ENCODE measurements at places on chromosomes 6 and 20.

GRCh38 chr6:150119173-150119572 is 23.7 kb upstream of the PPP1R14C start:
- no peak for DNase-seq

DNA sequence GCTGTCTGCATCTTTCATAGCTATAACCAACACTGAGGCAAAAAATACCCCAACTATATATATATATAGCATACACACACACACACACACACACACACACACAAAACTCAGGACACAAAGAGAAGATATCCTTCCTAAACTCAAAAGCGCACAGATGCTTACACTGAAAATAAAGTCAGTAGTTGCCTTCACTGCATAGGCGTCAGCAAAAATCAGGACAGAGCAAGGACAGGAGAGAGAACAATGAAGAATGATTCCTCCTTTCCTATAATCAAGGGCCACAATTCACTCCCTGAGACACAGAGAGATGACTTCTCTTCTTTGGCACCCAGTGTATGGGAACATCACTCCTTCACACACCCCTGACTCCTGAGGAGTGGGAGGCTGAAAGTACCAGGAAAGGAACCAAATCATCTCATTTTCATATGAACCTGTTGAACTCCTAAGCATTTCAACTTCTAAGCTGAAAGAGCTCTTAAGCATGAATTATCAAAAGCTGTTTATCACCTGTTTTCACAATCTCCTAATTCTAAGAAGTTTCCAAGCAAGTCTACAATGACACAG is 141.4 kb downstream of the HIVEP2 start:
- no peak for DNase-seq

DNA sequence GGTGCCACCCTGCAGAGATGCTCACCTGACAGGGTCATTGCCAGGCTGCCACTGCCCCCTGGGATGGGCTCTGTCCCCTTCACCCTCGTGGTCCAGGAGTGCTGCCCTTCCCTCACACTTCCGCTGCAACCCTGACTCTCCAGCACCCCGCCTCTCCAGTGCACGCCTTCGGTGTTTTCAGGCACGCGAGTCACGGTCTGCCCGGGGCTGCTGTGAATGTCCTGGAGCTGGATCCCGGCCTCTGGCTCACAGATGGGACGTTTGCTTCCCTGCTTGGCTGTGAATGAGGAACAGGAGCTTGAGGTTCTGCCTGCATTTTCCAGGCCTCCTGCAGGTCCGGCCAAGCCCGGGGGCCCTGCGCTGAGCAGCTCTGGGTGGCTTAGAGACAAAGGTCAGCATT is 343.4 kb downstream of the SMOC2 start:
- no peak for DNase-seq

GRCh38 chr6:3398755-3399696 is 57.8 kb downstream of the SLC22A23 start:
- no peak for DNase-seq

GRCh38 chr20:43205699-43206098 is 16.0 kb upstream of the PTPRT start:
- DNase-seq = no peak

DNA sequence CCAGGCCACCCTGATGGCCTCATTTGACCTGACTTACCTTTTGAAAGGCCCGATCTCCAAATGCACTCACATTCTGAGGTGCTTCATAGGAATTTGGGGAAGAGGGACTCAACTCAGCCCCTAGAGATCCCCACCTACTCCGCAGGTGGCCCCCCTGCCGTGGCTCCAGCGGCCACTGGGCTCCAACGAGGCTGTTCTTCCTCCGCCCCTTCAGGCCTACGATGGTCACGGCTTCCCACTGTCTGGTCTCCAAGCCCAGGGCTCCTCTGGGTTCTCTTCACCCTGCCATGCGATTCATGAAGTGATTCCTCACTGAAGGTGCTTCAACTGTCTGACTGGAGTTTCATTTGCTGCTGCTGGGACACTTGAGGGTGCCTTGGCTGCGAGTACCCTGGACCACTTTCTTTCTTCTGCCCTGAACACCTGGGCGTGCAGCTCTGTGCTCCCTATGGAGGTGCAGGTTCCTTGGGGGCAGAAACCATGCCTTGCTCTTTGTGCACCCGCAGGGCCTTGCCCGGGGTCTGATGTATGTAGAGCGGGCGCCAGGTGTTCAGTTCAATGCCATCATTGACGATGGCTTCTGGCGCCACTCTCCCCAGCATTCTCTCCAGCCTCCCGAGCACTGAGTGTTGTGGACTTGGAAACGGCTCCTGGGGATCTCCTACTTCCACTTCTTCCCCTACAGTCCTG is 10.0 kb upstream of the DUSP22 start:
- no peak for DNase-seq

DNA sequence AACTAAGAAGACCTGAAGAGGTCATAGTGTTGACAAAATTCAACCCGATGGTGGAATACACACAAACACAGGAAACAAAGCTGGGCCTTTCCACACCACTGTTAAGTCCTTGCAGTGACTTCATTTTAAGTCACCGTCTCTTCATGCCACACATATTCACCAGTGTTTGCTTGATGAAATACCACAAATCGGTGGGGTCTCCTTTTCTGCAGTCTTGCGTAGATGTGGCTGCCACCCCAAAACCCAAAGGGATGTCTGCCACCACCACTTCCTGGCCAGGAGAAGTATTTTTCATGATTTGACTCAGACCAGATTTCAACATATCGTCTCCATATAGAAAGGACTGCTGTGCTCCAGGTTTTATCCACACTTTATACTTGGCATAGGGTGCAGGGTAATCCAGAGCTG is 11.0 kb upstream of the COL10A1 start:
- DNase-seq = no peak

GRCh38 chr20:16707674-16708073 is 22.2 kb upstream of the SNRPB2 start:
- DNase-seq = no peak

DNA sequence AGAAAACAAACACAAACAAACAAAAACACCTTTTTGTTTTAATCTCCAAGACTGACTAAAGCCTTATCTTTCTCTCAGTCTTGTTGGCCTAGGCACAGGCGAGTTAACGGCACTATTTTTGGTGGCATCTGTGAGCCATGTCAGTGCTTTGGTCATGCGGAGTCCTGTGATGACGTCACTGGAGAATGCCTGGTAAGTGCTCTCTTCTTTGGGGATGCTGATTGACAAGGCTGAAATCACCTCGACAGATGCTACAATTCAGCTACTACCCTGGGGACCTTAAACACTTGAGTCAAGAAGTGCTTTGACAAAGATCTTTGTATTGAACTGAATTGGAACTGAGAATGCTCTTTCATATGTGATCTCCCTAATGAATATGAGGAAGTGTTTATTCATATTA is 384.1 kb downstream of the LAMA2 start:
- DNase-seq = no peak

GRCh38 chr6:25578538-25578937 is 73.5 kb upstream of the SCGN start:
- DNase-seq = no peak

DNA sequence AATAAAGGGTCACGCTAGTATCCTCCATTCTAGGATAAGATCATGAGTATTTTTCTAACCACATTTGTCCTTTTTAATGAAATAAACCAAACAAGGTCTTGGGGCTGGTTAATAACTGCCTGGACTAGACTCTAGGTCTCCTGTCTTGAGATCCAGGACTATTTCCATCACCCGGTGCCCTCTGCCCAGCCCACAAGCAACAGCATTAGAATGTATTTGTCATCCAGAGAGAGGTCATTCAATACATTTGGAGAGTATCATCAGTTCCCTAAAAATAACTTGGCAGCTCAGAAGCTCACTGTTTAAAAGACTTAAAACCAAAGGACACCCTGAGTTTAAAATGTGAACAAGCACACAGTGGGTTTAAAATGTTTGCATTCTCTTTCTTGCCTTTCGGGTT is 4.4 kb upstream of the RBM24 start:
- no peak for DNase-seq

GRCh38 chr6:8546496-8546895 is 111.2 kb upstream of the SLC35B3 start:
- DNase-seq = no peak

- DNase-seq = no peak
These were observed 4.5 kb upstream of the ZNF831 start for GRCh38 chr20:59159091-59159490.

DNA sequence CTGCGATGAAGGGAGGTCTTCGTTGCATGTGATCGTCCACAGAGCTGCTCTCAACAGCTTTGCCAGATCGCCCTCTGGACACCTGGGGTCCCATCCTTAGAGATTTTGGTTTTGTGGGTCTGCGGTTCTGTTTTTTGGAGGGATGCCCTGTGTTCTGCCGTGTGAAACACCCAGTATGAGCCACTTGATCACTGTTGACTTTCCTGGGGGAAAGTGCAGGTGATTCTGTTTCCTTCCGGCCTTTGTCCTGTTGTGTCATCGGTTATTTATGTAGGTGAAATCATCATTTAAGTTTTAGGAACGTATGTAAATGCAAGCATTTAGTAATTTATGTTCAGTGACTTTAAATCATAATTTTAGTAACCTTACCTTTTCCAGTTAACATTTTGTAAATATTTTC is 56.4 kb upstream of the SLC22A1 start:
- no peak for DNase-seq

DNA sequence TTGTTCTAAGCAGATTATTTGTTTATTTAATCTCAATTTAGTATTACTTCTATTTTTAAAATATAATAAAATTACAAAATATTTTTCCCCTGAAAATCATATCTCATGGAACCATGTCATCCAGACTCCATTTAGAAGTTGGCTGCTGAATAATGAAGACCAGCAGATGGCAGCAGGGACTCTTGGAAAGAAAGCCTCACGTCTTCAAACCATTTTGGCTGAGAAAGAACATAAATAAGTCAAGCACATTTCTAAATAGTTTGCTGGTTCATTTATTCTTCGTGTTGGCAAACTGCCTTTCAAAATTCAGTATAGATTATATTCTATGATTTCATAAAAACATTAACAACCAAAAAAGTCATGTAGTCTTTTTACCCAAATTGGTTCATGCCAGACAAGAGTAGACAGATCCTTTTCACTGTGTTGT is 71.7 kb downstream of the RCAN2 start:
- DNase-seq = no peak

- no peak for DNase-seq
These were observed 139.3 kb downstream of the TTLL2 start for GRCh38 chr6:167464177-167464576.

DNA sequence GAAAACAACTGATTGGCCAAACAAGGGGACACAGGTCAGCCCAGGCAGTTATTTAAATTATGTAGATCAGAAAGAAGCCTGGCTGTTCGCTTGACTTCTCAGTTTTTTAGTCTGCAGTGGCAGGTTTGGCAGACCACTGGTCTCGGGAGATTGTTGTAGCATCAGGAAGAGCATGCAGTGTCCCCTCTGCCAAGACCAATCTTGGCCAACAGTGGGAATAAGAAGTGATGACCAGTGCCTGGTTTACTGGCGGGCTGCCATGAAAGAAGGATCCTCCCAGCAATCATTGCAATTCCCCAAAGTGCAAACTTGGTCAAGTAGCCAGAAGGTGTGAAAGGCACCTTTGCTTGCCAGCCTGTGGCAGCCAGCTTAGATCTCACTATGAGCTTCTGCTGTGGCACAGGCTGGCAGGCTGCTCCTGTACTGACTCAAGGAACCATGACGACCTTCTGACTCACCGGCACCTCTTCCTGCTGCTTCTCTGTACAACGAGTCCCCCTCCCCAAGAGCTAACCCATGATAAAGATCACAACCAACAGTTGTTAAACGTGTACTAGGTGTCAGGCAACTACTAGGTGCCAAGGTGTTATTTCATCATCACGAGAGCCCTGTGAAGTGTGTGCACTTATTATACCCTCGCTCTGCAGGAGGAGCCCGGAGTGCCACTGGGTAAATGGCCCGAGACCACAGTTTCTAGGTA is 76.8 kb upstream of the DUSP22 start:
- peak; percentile 31 for DNase-seq
